ENCODE measurements at places on chromosomes 11 and 22.

- DNase-seq: no peak
These were observed 152.9 kb downstream of the TENM4 start for GRCh38 chr11:79287952-79288351.

GRCh38 chr22:40270748-40271373, 75.4 kb upstream of the ADSL start:
- DNase-seq: no peak

GRCh38 chr11:11444027-11444803, 91.2 kb upstream of the CSNK2A3 start:
- no peak for DNase-seq

DNA sequence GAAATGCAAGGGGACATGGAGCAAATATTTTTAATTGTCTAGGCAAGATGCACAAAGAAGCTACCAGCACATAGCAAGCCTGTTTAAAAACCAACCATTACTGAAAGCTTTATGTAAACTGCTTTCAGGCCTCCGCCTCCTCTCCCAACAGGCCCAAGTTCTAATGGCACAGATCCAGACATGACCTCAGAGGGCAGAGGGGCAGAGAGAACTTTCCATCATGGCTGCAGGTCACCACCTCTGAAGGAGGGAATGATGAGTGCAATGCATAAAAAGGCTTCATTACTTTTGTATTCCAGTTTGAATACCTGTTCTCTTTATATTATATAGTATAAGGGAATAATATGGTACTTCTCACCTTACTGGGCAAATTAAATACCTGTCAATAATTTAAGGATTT, 15.2 kb downstream of the DDX17 start:
- no peak for DNase-seq

GRCh38 chr11:70948855-70949531, 303.4 kb downstream of the SHANK2 start:
- no peak for DNase-seq

GRCh38 chr11:65865550-65866172, 5.4 kb downstream of the MUS81 start:
- DNase-seq: no peak

- no peak for DNase-seq
These were observed 21.0 kb downstream of the DCUN1D5 start for GRCh38 chr11:103071008-103071407.

DNA sequence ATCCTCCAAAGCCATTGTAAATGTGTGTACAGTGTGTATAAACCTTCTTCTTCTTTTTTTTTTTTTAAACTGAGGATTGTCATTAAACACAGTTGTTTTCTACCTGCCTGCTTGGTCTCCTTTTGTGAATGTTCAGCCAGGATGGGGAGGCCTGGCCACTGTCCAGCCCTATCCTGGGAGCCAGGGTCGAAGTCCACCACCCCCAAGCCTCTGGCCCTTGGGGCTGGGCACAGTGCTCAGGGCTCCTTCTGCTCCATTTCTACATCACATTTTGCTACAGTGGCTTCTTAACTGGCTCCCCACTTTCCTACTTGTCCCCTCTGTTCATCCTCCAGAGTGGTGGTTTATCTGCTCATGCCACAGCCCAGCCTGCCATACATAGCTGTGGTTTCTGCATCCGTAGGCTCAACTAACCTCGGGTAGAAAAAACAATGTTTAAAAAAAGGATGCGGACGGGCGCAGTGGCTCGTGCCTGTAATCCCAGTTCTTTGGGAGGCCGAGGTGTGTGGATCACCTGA, 2.5 kb upstream of the SMARCB1 start:
- no peak for DNase-seq

DNA sequence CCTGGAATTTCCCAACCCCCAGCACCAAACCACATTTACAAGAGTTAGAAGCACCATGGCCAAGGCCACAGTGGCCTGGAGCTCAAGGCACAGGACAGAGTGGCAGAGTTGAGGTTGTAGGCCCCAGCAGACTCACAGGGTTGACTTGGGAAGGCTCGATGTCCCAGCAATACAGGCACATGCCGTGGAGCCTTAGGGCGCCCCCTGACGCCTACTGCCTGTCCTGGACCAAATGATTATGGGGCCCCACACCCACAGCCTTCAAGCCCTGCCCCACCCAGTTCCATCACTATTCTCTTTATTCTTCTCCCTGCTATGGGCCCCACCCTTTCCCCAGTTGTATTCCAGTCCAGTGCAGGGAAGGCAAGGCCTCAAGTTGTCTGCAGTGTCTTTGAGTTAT, at the start of gene CCDC179:
CCDC179 (minus strand) TSS at position 234 of the 400 bp plus-strand sequence; CDS start at position 181, 53 bp downstream.
- no peak for DNase-seq

DNA sequence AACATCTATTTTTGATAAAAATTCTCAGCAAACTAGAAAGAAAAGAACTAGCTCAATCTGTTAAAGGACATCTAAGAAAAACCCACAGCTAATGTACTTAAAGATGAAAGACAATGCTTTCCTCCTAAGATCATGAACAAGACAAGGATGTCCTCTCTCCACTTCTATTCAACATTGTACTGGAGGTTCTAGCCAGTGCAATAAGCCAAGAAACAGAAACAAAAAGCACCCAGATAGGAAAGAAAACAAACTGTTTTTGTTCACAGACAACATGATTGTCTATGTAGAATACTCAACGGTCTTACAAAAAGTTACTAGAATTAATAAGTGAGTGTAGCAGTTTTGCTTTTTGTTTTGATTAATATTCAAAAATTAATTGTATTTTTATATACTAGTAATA, 7.8 kb downstream of the CD3D start:
- DNase-seq: no peak

DNA sequence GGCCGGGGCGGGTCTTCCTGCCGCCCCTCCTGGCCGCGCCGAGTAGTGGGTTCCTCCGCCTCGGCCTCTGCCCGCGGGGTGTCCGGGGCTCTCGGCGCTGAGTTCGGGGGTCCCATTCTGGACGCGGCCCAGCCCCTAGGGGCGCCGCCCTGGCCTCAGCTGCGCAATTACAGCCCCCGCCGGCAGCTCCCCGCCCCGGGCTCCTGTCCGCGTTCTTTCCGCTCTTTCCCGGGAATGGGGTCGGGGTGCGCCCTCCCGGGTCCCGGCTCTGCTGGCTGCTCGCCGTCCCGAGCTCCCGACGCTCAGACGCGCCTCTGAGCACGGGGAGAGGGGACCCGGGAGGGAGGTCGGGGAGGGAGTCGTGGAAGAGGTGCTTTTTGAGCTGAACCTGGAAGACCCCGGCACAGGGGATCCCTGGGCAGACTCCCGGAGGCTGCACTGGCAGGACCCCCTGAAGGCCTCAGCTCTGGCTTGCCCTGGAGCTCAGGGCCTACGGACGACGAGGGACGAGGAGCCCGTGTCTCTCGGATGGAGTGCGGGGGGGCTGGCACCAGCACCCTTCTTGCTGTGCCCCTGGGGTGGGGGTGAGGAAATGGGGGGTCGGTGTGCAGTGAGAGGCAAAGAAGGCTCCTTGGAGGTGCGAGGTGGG, 558 bp downstream of the TSPAN4 start:
- DNase-seq: no peak

DNA sequence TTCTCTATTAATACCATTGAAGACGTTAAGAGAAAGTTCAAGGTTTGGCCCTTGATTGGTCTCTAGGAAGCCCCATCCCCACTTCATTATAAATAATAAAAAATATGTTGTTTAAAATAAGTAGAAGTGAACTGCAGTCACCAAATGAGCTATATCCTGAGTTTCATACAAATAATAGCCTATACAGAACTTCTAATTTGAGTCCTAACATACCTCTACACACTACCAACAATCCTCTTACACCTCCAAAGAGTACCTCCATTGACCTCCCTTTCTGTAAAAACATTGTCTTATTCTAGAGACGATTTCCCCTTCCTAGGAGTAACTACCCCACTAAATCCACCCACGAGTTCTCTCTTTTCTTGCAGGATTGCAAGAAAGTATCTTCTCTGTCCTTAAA, 7.2 kb upstream of the HBD start:
- DNase-seq: no peak

DNA sequence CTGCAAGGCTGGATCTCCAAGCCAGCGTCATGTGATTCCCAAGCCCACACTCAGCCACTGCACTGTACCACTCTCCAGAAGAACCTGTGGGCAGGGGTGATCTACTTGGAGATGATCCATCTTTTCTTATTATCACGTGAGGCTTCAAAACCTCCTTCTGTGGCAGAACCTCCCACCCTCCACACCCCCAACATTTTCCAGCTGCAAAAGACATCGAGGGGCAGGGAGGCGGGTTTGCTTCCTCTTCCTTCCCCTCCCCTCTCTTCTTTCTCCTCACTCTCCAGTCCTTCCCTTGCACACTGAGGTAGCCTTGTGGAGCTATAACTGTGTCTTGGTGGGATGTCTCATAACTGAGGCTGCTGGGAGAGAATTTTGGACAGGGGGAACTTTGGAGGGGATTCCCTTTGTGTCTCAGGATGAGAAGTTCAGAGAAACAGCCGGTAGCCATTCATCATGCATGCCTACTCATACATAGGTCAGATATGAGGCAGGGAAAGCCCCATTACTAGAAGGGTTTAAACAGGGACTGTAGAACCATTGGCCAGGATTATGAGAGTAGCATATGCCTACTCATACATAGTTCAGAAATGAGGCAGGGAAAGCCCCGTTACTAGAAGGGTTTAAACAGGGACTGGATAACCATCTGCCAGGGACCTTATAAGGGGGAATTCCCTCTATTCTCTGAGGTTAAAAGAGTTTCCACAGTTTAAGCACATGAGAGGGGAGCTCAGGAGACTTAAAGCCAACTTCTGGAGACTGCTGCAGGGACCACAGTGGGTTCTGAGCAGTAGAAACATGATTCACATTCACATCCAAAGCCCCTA, 420.7 kb upstream of the CADM1 start:
- DNase-seq: no peak

DNA sequence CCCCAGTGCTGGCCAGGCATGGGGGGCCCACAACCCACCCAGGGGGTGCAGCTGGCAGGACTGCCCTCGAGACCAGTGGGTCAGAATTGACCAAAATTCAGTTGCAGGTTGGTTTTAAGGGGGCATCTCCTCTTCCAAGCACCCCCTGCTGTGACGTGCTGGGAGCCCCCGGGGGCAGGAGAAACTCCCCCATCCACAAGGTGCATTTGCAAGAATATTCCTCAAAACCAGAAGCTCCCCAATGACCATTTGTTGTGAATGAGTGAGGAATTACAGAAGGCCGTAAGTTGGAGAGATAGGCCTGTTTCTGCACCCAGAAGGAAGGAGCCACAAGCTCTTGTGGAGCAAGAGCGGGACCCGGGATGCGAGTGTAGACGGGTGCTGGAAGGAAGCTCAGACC, 414.5 kb downstream of the BRD1 start:
- no peak for DNase-seq

GRCh38 chr11:93573184-93573583, 30.0 kb upstream of the SMCO4 start:
- DNase-seq: no peak

- DNase-seq: no peak
These were observed 9.7 kb upstream of the GLB1L3 start for GRCh38 chr11:134266440-134266839.

DNA sequence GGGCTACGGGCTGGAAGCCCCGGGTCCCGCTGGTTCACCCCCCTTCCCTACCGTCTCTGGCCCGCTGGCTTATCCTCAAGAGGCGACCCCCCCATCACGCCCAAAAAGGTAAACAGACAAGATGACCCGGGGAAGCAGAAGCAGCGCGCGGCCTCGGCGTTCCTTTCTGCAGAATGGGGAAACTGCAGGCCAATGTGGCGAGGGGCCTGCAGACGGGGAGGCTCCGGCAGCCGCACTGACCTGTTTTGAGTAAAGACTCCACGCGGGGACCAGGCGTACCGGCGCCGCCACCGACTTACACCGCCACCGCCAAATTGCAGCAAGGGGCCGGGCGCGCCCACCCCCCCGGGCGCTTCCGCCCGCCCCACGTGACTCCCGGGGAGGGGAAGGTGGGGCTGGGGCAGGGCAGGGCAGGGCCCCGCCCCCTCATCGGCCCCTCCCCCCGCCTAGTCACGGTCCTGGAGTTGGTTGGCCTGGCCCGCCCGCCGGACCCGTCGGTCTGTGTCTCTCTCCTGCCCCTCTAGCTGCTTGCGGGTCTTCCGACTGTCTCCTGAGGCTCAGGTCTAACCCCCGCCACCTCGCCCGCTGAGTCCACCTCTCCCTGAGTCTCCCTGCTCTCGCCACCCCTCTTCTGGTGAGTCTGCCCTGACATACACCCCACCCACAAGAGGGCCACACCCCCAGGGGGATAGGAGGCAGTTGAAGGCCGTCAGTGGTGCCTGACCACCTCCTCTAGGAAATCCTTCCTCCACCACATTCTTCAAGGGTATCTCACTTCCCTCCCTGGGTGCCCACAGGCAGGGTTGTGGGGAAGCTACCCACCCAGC, at the start of gene ARAP1:
ARAP1 (minus strand) TSS at position 321 of the 827 bp plus-strand sequence. CDS start 25,280 bp downstream, outside the sequence.
- DNase-seq: peak; percentile 79

DNA sequence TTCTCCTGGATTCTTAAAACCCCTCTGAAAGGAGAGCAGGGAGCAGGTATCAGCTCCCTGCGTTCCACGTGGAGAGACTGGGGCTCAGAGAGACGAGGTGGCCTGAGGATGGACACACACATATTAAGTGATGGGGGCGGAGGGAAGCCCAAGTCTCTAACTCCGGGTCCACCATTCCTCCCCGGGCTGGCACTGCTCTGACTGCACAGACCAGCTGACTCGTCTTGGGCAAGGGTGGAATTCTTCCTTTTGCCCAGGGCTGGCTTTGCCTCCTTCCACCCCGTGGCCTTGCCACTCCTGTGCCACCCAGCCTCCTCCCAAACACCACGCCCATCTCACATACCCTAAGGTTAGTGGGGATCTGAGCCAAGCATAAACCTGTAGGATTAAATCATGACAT, 65.0 kb downstream of the BUD13 start:
- no peak for DNase-seq

- DNase-seq: no peak
These were observed 120.4 kb upstream of the RAG2 start for GRCh38 chr11:36718451-36718850.

GRCh38 chr11:86606836-86607481, 65.5 kb downstream of the ME3 start:
- DNase-seq: no peak

DNA sequence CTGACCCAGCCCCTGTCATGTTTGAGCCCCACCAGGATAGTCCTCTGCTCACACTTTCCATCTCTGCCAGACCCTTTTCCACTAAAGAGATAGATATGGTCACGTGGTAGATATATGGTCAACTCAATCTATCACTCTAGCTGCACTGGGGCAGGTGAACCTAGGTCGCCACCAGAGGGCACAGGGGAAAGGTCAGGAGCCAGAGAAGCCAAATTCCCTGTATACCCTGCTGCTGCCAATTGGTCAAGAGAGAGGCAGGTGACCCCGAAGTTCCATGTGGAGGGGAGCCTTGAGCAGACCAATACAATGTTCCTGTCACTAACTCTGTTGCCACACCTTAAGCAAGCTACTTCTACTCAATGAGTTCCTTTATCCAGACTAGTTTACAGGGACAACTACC, 101.1 kb upstream of the GALNT18 start:
- DNase-seq: no peak

- no peak for DNase-seq
These were observed 81.9 kb downstream of the PRR5L start for GRCh38 chr11:36377759-36378564.

- DNase-seq: no peak
These were observed 4.2 kb upstream of the MPPED1 start for GRCh38 chr22:43407591-43407990.

GRCh38 chr22:26751217-26751616, 93.8 kb downstream of the MIAT start:
- DNase-seq: no peak
